HepG2 (cell line): ENCODE measurements at places on chromosomes 16 and 17.

GRCh38 chr17:67863624-67864247 lies 38.4 kb downstream of the BPTF start:
- no peak for DNase-seq

GRCh38 chr16:678209-678857 lies 1.9 kb upstream of the STUB1 start:
- DNase-seq = no peak

GRCh38 chr17:81601525-81602120 lies 35.3 kb downstream of the NPLOC4 start:
- DNase-seq = peak; percentile 62

DNA sequence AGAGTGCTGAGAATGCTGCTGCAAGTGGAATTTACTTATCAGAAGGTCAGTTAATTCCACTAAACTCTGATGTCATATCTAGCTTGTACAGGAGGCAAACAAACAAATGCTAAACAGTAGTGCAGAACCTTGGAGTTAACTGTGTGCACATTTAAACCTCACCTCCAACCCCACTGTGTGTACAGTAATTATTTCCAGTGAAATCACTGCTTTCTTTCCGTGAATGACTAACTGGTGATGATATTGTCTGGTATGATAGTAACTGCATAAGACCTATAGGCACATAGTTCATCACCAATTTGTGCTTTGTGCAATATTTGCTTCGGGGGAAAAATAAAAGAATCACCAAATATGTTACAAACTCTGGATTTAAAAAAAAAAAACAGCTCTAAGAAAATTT lies 492.5 kb upstream of the HSBP1 start:
- DNase-seq = no peak

GRCh38 chr16:47887496-47887895 lies 268.3 kb downstream of the ABCC12 start:
- no peak for DNase-seq

GRCh38 chr17:50118076-50118827 lies 11.7 kb downstream of the SAMD14 start:
- DNase-seq = no peak

DNA sequence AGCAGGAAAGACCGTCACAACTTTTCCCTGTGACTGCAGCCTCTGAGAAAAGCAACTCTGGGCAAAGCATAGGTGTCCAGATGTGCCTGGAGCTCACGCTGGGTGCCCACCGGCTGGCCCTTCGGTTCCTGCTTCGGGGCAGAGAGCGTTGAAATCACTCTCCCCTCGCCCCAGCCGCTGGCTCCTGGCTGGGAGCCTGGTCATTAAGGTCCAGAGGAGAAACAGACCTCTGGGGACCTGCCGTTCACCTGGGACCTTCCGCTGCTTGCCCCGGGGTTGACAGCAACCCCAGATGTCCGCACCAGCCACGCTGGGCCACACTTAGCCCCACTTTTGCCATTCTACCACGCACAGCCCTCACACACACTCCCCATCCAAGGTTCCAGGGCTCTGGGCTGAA lies 13.1 kb downstream of the MRM3 start:
- no peak for DNase-seq

DNA sequence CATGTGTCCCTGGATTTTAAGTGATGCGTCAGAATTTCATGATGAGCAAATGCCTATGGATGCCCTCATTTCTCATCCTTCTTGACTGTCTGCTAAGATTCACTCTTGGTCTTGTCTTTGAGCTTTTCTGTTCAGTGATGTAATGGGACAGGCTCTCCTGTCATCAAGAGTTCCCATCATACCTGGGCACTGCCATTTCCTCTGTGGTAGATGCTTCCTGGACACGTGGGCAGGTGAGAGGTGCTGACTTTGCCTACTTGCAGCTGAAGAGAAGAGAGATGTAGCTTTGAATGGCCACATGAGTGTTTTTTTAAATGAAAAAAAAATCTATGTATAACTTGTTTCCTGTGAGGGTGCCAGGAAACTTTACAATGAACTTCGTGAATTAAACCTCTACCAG lies 557.7 kb downstream of the MAF start:
- DNase-seq = no peak

DNA sequence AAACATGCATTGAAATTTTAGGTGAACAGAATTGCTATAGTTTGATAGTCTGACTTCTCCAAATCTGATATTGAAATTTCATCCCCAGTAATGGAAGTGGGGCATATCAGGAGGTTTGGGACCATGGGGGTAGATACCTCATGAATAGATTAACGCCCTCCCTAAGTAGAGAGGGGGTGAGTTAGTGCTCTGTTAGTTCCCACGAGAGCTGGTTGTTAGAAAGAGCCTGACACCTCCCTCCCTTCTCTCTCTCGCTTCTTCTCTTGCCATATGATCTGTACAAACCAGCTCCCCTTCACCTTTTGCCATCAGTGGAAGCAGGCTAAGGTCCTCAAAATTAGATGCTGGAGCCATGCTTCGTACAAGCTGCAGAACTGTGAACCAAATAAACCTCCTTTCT lies 78.8 kb downstream of the BRIP1 start:
- DNase-seq = no peak
